ENCODE measurements at places on chromosomes 12 and 14.

- no peak for DNase-seq
Measured at GRCh38 chr14:94372021-94372605, 16.3 kb downstream of the SERPINA1 start.

GRCh38 chr12:120920178-120920577 is 16.0 kb upstream of the SPPL3 start:
- DNase-seq, result no peak

GRCh38 chr12:106031761-106032622 is 106.8 kb downstream of the NUAK1 start:
- DNase-seq, result no peak

GRCh38 chr12:12336511-12336910 is 13.5 kb downstream of the MANSC1 start:
- DNase-seq, result no peak
